ENCODE measurements at places on chromosomes 6 and 20.

DNA sequence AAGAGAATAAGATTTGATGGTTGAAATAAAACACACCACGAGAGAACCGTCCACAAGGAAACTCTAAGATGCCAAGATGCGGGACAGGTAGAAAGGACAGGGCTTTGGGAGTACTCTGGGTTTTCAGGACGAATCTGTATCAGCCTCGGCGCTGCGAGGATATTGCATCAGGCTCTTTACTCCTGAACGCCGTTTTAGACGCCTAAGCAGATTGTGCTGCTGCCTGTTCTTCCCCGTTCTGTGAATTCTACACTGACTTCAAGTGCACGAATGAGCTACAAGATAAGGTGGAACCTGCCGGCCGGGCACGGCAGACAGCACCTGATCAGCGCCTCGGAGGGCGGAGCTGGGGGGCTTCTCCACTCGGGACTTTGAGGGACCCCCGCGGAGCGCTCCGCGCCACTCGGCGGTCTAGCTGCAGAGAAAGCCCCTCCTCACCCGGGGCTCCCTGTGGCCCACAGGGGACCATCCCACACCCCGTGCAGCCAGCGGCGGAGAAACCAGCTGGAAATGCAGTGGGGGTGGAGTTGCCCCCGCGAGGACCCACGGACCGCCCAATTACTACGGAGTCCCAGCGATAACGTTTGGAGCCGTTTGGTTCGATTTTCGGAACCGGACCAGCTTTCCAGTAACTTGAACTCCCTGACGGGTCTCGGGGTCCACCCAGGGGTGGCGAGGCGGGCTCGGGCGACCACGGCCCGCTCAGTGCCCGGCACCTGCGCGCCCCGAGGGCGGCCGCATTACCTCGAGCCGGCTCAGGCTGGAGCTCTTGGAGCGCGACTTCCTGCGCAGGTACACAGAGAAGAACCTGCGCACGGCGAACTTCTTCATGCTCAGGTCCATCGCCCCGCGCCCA is 646 bp downstream of the RPS6KA2 start:
- H3K27ac ChIP-seq = peak overlapping the region; percentile 47
- H3K4me1 ChIP-seq = no peaks in the 10 kb centered on the region
- peaks cover 40% of the 10 kb centered on the region for H3K27me3 ChIP-seq
- H3K4me3 ChIP-seq = peak overlapping the region; percentile 83

GRCh38 chr6:46555129-46555528 is 63.9 kb upstream of the RCAN2 start:
- no peaks in the 10 kb centered on the region for H3K36me3 ChIP-seq
- H3K4me1 ChIP-seq = no peaks in the 10 kb centered on the region
- DNase-seq = peak; percentile 49
- no peaks in the 10 kb centered on the region for H3K27me3 ChIP-seq

- H3K27me3 ChIP-seq = no peaks in the 10 kb centered on the region
- H3K27ac ChIP-seq = no peak overlapping the region
- no peaks in the 10 kb centered on the region for H3K4me1 ChIP-seq
- no peak overlapping the region for H3K4me3 ChIP-seq
- DNase-seq = no peak
- no peaks in the 10 kb centered on the region for H3K36me3 ChIP-seq
These were observed 958.5 kb upstream of the EPHA7 start for GRCh38 chr6:94377835-94378234.

DNA sequence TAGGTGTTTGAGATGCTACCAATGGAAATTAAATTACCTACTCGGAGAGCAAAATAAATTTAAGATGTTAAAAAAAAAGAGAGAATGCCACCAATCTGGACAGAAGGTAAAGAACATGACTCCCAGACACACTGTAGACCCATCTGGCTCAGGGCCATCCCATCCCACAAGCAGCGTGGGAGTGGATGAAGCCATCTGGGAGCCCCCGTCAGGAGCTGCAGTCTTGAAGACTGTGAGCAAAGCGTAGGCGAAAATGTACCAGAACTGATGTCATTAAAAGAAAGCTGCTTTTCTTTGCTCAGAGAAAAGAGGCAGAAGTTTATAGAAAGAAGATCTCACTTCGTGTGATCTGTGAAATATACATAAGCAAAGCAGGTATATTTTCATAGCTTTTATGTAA is 815.7 kb downstream of the QKI start:
- no peaks in the 10 kb centered on the region for H3K27me3 ChIP-seq
- no peaks in the 10 kb centered on the region for H3K36me3 ChIP-seq
- no peaks in the 10 kb centered on the region for H3K4me1 ChIP-seq
- no peak for DNase-seq

DNA sequence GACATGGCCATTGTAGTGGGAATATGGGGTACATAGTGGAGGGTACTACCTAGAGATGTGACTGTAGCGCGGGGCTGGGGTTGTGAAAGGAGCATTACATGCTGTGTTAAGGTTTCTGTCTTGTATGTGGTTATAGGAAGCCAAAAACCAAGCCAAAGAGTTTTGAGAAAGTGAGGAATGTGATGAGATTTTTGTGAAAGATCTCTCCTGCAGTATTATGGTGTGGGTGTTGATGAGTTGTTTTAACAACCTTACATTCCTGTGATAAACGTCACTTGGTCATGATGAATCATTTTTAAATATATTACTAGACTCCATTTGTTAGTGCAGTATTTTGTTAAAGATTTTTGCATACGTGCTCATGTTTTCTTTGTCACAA is 48.9 kb downstream of the ZFAND3 start:
- no peak overlapping the region for H3K27ac ChIP-seq
- H3K36me3 ChIP-seq = peaks cover 20% of the 10 kb centered on the region
- no peak overlapping the region for H3K4me3 ChIP-seq

GRCh38 chr6:167580619-167580911 is 246.1 kb upstream of the AFDN start:
- H3K27ac ChIP-seq = peak overlapping the region; percentile 73
- no peaks in the 10 kb centered on the region for H3K27me3 ChIP-seq
- H3K4me3 ChIP-seq = no peak overlapping the region
- H3K4me1 ChIP-seq = no peaks in the 10 kb centered on the region

- no peaks in the 10 kb centered on the region for H3K36me3 ChIP-seq
- no peaks in the 10 kb centered on the region for H3K27me3 ChIP-seq
- no peak overlapping the region for H3K27ac ChIP-seq
- DNase-seq = no peak
- H3K4me1 ChIP-seq = no peaks in the 10 kb centered on the region
- H3K4me3 ChIP-seq = no peak overlapping the region
These were observed 31.9 kb upstream of the ZBTB24 start for GRCh38 chr6:109514946-109515345.

DNA sequence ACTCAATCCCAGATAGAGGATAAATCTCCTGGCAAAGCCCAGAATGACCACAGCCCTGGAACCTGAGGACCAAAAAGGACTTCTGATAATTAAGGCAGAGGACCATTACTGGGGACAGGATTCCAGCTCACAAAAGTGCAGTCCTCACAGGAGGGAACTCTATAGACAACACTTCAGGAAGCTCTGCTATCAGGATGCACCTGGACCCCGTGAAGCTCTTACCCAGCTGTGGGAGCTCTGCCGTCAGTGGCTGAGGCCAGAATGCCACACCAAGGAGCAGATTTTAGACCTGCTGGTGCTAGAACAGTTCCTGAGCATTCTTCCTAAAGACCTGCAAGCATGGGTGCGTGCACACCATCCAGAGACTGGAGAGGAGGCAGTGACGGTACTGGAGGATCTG is 992 bp downstream of the ZSCAN16 start:
- no peaks in the 10 kb centered on the region for H3K4me1 ChIP-seq
- no peak overlapping the region for H3K4me3 ChIP-seq
- no peak for DNase-seq
- H3K27me3 ChIP-seq = no peaks in the 10 kb centered on the region
- H3K27ac ChIP-seq = no peak overlapping the region
- H3K36me3 ChIP-seq = peaks cover 38% of the 10 kb centered on the region

GRCh38 chr6:139743664-139744437 is 369.4 kb upstream of the CITED2 start:
- H3K4me3 ChIP-seq = no peak overlapping the region
- H3K36me3 ChIP-seq = no peaks in the 10 kb centered on the region
- H3K27me3 ChIP-seq = no peaks in the 10 kb centered on the region
- peaks cover 7% of the 10 kb centered on the region for H3K4me1 ChIP-seq
- no peak for DNase-seq
- no peak overlapping the region for H3K27ac ChIP-seq

DNA sequence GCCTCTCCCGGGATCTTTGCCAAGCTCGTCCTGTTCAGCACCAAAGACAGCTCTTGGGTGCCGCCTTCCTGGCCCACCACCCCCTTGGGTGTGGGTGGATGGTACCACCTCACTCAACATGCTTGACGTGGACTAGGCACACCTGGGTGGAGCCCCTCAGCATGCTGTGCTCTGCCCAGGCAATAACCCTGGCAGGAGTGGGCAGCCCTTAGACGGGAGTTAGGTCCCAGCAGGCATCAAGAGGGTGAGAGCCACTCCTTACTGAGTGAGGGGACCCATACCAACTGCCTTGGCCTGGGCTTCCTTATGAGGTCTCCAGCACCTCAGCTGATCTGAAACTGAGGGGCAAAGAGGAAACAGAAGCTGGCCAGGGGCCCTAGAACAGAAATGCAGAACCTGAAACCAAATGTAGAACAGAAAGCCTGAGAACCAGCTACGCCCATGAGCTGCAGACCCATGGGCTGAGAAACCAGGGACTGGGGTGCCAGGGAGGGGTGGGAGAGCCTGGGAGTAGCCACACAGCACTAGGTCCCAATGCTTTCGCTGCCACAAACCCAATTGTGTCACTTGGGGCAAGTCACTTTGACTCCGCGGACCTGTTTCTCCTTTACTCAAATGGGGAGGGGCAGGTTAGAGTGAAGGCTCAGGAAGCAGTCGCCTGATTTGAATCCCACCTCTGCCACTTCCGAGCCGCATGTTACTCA is 2.0 kb downstream of the FGD2 start:
- no peak overlapping the region for H3K27ac ChIP-seq
- H3K4me3 ChIP-seq = no peak overlapping the region
- no peaks in the 10 kb centered on the region for H3K4me1 ChIP-seq
- peak; percentile 57 for DNase-seq
- H3K36me3 ChIP-seq = no peaks in the 10 kb centered on the region
- no peaks in the 10 kb centered on the region for H3K27me3 ChIP-seq

- H3K4me1 ChIP-seq = peaks cover 15% of the 10 kb centered on the region
- DNase-seq = no peak
- peaks cover 8% of the 10 kb centered on the region for H3K36me3 ChIP-seq
- no peak overlapping the region for H3K4me3 ChIP-seq
These were observed 58.0 kb downstream of the ZFAND3 start for GRCh38 chr6:37877373-37878149.

DNA sequence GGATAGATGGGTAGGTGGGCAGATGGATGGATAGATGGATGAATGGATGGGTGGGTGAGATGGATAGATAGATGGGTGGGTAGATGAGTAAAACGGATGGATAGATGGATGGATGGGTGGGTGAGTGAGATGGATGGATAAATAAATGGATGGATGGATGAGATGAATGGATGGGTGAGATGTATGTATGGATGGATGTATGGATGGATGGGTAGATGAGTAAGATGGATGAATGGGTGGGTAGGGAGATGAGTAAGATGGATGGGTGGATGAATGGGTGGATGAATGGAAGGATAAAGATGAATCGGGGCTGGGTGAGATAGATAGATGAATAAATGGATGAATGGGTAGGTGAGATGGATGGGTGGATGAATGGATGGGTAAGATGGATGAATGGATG is 210.1 kb downstream of the TFAP2C start:
- no peak for DNase-seq
- no peaks in the 10 kb centered on the region for H3K36me3 ChIP-seq
- H3K4me3 ChIP-seq = no peak overlapping the region
- no peak overlapping the region for H3K27ac ChIP-seq

DNA sequence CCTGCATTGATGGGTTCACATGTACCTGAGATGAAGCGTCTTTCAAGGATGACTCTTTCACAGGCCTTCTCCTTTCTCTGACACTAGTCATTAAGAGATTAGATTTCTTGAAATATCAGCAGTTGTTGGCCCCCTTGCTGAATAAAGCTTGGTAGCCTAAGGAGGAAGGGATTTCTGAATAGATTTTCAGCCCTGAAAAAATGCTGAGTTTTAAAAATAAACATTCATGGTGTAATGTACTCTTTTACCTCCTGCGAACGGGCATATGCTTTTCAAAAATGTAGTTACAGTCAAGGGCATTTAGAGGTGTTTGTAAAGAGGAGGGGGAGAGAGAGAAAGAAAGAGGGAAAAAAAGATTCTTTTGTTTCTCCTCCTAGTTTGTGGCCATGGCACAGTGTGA is 222.7 kb downstream of the SOX4 start:
- H3K36me3 ChIP-seq = peaks cover 54% of the 10 kb centered on the region
- H3K4me1 ChIP-seq = no peaks in the 10 kb centered on the region

DNA sequence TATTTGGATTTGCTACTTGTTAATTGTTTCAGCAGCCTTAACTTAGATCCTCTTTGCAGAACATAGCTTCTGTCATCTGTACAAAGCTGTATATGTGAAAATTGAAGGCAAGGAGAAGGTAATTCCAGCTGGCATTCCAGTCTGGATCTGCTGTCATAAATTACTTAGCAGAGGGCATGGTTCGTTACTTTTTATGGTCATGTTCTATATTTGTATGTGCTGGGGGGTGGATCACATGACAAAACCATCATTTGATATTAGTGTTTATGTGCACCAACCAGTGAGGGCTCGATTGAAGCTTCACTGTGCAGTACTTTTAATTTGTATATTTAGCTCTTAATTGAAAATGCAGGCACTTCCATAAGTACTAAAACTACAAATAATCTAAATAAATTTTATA is 80.2 kb downstream of the CAP2 start:
- H3K27ac ChIP-seq = no peak overlapping the region
- no peak for DNase-seq
- no peak overlapping the region for H3K4me3 ChIP-seq
- peaks cover 14% of the 10 kb centered on the region for H3K36me3 ChIP-seq
- H3K4me1 ChIP-seq = peaks cover 18% of the 10 kb centered on the region

GRCh38 chr6:20737912-20738311 is 203.7 kb downstream of the CDKAL1 start:
- no peak overlapping the region for H3K27ac ChIP-seq
- H3K4me3 ChIP-seq = no peak overlapping the region
- H3K4me1 ChIP-seq = no peaks in the 10 kb centered on the region
- no peaks in the 10 kb centered on the region for H3K27me3 ChIP-seq
- no peaks in the 10 kb centered on the region for H3K36me3 ChIP-seq

- H3K4me3 ChIP-seq = no peak overlapping the region
- no peak for DNase-seq
- no peak overlapping the region for H3K27ac ChIP-seq
- H3K27me3 ChIP-seq = no peaks in the 10 kb centered on the region
These were observed 107.1 kb downstream of the UNC5CL start for GRCh38 chr6:40931931-40932330.
